ENCODE measurements at places on chromosomes 5 and 9.

GRCh38 chr9:13109781-13110180 lies 169.7 kb downstream of the MPDZ start:
- DNase-seq: no peak

DNA sequence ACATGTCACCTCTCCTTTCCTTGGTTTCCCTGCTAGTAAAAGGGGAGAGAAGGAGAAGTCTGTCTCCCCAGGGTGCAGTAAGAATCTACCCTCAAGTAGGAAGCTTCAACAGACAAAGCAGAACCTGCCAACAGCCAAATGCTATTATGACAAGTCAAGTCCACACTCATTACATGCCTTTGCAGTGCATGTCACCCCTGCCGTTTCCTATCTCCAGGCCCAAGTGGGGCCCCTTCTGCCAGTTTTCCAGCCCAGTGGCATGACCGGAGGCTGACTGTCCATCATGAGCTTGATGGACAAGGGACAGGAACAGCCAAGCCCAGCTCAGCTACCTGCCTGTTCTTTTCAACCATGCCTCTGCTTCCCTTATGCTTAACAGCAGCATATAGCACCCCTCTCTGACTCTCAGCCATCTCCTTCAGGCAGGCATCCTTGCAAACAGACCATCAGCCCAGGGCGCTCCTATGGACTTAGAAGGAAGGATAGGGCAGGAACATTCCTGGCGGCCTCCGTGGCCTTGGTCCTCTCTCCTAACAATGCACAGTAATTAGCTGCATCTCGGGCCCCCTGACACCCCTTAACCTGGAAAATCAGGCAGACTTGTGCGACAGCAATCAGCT lies 107.2 kb upstream of the RAD23B start:
- peak; percentile 36 for DNase-seq

DNA sequence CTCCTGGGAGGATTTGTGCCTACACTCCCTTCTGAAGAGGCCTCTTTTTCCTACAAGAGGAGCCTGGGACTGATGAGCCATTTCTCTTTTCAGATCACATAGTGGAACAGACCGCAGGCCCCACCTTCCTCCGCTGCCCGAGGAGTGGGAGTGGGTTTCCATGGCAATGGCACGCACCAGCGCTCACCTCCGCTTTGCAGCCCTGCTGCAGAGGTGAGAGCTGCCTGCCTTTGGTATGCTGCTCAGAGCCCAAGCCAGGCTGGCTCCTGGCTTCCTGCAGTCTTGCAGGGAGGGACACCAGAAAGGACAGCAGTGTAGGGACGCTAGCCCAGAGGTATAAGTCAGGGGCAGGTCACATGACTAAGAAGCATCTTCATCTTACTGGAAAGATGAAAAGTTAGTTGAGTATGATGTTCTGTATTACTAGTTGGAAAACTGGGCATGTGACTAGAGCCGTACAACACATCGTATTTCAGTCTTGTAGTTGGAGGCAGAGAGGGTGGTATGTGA lies 12.4 kb downstream of the PTTG1 start:
- DNase-seq: no peak

DNA sequence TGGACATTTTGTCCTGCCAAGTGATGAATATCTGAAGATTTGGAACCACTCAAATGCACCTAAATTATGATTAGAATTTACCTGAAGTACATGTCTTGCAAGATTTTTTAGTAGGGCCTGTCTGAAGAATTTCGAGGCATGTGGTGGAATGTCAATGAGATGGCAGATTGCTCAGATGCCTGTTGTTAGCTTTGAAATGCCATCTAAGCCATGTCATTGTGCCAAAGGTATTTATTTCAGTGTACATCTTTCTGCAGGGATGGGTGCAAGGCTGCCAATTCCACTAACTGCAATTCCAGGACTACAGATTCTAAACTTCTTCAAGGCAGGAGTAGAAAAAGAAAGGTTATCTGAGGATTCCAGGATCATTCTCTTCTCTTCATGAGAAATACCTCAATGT lies 9.1 kb upstream of the GNAQ start:
- DNase-seq: no peak

DNA sequence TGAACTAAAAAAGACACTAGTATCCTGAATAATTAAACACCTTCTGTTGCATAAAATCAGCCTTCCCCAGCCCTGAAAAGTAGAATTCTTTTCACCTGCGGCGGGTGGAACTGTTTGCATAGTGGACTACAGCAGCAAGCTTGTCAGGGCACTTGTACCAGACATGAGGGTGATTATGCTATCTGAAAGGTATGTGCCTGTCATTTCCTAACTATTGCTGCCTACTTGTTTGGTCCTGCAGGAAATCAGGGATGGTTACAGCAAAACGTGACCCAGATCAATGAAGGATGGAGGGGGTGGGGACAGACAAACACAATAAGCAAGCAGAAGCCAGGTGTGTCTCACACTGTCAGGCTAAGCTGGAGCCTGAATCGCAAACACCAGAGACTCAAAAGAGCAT lies 385.6 kb downstream of the MLLT3 start:
- DNase-seq: no peak

DNA sequence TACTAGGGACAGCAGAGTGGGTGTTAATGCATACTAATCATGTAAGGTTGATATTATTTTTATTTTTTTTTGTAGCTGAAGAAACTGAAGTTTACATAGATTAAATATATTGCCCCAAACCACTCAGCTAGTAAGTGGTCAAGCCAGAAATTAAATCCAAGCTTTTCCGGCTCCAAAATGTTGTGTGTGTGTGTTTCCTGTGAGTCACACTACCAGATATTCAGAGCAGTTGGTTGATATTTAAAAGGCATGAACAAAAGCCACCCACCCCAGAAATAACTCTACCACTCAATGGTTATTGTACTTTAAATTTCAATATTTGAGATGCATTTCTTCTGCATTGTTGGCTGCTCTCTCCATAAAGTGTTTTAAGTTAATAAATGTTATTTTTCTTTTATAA lies 29.5 kb downstream of the KCNN2 start:
- no peak for DNase-seq

DNA sequence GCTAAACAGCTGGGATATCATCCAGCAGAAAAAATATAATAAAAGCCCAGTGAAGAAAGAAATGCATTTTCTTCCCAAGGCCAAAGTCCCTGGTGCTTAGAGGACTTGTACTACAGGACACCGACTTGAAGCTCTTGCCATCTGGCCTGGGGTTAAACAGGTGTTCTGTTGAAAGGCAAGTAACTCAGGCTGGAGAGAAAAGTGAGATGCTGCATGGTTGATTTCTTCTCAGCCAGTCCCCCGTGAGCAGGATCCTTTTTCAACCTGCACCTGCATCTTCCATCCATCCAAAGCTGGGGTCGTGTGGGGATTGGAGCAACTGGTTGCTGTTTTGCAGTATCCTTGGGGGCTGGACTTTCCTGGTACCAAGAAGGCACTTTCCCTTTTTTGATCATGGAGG lies 146.1 kb upstream of the RPS23 start:
- DNase-seq: no peak

DNA sequence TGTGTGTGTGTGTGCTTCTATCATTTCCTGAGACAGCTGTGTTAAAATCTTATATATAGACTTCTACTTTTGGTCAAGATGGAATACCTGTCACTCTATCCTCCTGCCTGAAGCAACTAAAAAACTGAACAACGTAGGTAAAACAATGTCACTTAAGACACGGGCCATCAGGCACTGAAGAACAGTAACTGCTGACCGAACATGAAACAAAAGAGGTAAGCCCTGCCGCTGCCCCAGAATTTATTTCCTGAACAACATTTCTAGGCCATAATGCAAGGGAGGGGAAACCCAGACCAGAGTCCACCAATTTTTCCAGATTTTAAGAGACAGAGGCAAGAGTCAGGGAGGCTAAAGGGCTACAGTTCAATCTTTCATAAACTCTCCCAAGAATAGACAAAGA lies 156.0 kb downstream of the CDC42SE2 start:
- no peak for DNase-seq

DNA sequence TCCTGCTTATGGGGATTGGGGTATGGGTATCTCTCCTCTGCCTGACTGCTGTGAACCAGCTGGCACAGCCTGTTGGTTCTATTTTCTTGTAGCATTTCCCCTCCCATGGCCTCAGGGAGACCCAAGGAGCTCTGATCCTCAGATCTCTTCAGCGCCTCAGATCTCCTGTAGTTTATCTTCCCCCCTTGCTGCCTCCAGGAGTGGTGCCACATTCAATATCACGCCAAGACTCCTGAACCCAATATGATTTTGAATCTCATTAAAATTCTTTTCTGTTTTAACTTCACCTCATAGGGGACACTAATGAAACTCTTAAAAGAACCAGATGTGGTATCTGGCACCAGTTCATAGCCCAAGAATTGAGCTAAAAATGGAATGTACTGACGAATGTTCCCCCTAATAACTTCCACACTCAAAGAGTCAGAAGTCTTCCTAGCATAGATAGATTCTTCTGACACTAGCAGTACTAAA lies 59.6 kb upstream of the LIFR start:
- peak; percentile 15 for DNase-seq

GRCh38 chr9:112380102-112380824 lies at the start of gene HSDL2:
Gene HSDL2, plus strand, starts transcription at chr9:112380108. Its CDS starts 56 bp downstream, at chr9:112380164.
- DNase-seq: no peak

DNA sequence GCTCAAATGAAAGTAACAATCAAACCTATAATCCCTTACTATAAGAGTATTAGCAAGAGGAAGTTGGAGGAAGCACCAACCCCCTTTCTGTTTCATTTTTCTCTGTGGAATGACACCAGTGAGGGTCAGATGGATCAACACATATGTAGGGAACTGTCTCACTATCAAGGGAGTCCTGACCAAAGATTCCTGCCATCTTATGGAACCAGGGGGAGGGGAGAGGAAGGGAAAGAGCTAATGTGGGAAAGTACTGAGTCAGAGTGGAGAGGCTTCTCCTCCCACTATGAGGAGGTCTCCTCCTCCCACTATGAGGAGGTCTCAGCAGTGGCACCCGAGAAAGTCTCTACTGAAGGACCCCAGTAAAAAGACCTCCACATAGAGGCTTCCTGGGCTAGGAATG lies 73.3 kb upstream of the PCSK1 start:
- no peak for DNase-seq

- no peak for DNase-seq
Observed at GRCh38 chr9:84325347-84325973, 15.1 kb downstream of the SLC28A3 start.

GRCh38 chr5:1555011-1555807 lies 31.4 kb upstream of the LPCAT1 start:
- DNase-seq: peak; percentile 81

- peak; percentile 82 for DNase-seq
Observed at GRCh38 chr5:132457371-132458225, 33.0 kb downstream of the IRF1 start.

- DNase-seq: peak; percentile 74
Observed at GRCh38 chr5:96868603-96869371, 7.5 kb upstream of the ERAP2 start.

DNA sequence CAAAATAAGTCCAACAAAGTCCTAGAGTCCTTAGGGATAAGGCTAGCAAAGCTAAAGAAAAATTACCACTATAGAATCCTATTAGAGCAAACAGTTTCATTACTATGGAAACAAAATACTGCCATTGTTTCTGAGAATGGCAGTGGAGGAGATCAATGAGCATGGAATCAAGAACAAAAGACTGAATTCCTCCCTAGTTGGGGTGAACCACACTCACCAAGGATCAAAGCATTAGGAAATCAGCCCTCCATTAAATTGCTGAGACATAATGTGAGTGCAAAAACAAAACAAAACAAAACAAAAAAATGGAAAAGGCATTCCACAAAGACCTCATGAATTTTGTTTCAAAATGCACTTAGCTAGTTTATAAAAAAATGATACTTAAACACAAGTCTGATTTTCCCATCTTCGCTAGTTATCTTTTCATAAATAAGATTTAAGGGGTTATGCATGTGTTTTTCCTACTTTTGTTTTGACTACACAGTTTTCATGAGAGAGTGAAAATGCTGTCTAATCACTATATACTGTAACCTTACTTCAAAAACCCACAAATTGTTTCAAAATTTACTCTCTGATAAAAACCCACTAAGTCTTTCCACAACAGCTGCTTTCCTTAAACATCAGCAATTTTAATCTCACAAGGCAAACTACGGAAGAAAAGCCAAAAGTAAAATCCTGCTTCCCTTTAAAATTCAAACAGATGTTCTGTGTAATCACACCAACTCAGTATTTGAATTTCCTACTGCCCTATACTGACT lies 9.7 kb downstream of the SERINC5 start:
- peak; percentile 65 for DNase-seq

DNA sequence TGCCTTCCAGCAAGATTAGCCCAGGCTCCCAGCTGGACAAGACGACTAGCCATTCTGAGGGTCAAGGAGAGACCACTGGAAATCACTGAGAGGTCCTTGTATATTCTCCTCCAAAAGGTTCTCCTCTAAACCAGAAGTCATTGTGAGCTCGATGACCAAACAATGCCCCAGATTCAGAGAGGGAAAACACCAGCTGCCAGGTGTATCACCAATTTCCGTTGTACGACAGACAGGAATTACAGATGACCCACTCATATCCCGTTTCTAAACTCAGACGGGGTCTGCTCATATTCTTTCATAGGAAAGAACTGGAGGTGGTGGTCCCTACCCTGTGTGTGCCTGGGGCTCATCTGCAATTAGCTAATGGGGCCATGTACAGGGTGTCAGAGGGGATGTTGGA lies 14.2 kb downstream of the FAXDC2 start:
- no peak for DNase-seq

- peak; percentile 44 for DNase-seq
Observed at GRCh38 chr5:171415115-171415730, 4.2 kb upstream of the FGF18 start.

DNA sequence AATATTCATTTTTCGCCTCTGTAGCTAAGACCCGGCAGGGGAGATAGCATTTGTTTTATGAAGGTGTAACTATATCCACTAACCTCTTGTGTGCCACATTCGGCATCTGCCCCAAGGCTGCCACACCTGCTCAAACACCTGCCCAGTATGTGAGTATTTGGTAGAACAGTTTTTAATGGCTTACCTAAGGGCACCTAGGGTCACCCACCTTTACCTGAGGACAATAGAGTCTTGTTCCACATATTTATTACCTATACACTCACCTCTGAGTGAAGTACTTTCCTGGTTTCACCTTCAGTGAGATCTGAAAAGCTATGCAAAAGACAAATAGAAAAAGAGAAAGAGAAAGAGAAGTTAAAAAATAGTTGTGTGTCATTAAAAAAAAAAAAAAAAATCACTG lies 68.0 kb upstream of the PIP5K1B start:
- no peak for DNase-seq

GRCh38 chr9:15469406-15469805 lies 41.4 kb downstream of the PSIP1 start:
- no peak for DNase-seq

DNA sequence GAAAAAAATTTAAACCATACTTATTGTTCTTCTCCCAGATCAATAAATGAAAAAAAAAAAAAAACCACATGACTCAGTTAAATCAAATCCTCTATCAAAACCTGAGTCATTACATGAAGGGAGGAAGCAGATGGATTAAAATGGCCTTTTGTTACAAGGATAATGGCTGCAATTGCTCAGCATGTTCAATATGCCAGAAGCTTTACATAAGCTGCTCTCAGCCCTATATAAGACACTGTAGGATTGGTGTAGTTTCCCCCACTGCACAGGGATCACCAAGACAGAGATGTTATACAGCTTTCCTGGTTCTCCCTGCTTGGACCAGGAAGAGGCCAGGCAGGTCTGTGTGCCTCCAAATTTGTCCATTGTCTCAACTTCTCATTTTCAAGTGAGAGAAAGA lies 101.6 kb upstream of the MAP1B start:
- no peak for DNase-seq
